ENCODE measurements at places on chromosomes 4 and X. TPM values are rescaled to one million over a fixed set of nuclear protein-coding genes. Genes with fewer than 3 reads are reported as not detected.

DNA sequence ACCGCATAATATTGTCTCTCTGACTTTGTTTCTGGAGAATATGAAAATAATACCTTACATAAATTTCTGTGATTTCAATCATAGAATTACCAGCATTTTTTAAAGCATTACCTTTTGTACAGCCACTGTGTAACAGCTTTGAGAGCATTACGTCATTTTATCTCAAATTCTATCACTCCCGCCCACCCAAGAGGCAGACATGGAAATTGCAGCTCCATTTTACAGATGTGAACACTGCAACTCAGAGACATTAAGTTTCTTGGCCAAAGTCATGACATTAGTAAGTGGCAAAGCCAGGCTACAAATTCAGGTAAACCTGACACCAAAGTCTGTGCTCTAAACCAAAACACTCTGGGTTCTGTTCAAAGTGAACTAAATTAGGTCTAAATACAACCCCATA lies 33.6 kb upstream of the KDR start:
- no peak for DNase-seq

DNA sequence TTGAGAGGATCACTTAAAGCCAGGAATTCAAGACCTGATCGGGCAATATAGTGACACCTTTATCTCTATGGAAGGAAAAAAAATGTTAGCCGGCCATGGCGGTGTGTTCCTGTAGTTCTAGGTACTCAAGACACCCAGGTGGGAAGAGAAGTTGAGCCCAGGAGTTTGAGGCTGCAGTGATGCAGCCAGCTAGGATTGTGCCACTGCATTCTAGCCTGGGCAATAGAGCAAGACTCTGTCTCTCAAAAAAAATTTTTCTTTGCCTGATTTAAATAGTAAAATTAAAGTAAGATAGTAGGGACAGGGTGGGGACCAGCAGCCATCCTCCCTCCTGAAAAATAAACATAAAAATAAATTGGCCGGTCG lies 16.9 kb upstream of the FAM47E start:
- no peak for DNase-seq

DNA sequence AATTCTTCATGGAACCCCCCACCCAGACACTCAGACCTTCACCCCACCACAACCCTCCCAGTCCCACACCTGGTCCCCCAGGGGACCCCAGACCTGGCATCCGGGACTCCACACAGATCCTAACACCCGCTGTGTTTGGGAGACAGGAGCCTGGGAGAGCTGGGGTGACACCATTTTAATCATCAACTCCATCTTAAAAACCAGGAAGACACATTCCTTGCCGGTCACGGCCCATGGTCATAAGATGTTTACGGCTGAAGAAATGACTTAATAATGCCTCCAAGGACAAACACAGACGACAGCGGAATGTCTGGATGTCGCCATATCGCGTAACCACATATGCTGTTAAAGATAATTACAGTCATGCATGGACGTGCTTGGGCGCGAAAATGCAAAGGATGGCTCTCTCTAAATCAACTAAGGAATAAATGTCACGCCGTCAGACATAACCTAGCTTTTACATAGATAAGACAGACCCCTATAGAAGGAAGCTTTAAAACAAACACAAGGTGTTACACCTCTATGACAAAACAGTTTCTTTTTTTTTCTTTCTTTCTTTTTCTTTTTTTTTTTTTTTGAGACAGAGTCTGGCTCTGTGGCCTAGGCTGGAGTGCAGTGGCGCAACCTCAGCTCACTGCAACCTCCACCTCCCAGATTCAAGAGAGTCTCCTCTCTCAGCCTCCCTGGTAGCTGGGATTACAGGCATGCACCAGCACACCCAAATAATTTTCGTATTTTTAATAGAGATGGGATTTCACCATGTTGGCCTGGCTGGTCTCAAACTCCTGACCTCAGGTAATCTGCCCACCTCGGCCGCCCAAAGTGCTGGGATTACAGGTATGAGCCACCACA lies 2.1 kb upstream of the DHRSX start:
- no peak for DNase-seq

SULT1B1 gene
- 8.3 TPM for total RNA-seq

- DNase-seq, result no peak
Observed at GRCh38 chrX:135632353-135632752, 81.1 kb upstream of the CT45A1 start.

DNA sequence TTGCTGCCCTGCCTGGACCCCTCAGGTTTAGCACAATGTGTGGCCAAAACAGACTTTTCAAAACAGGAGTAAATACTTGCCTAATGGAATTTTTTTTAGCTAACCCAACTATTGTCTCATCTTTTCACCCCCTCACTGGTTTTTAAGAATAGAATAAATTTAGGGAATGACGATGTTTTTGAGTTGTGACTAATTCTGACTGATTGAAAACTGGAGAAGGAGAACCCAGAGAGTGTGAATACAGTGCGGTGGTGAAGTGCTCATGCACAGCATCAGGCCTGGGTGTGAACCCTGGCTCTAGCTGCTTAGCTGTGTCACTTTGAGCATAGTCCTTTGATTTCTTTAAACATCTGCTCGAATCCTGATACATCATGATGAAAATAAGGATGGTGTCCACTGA lies 10.5 kb downstream of the ANTXR2 start:
- DNase-seq, result no peak

GRCh38 chr4:7937006-7937405 lies 2.7 kb downstream of the AFAP1 start:
- DNase-seq, result no peak

MAGEB10 gene
- not detected for total RNA-seq

DNA sequence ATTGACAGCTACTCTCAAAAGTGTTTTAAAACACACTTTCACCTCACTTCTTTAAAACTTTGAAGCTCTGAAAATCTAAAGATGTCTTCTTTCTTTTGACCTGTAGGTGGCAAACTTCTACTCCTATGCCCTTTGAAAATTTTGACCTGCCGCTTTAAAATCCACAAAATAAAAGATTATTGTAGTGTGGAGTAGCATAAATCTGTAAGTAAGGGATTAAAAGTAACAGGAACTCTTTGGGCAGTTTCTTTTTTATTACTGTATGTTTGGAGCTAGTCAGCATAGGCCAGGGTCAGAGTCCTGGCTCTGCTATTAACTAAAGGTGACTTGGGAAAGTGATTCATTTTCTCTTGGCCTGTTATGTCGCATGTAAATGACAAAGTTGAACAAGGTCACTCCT lies 25.5 kb downstream of the BBS12 start:
- DNase-seq, result peak; percentile 43

- DNase-seq, result no peak
Observed at GRCh38 chr4:25171201-25171865, 11.1 kb upstream of the SEPSECS start.

DNA sequence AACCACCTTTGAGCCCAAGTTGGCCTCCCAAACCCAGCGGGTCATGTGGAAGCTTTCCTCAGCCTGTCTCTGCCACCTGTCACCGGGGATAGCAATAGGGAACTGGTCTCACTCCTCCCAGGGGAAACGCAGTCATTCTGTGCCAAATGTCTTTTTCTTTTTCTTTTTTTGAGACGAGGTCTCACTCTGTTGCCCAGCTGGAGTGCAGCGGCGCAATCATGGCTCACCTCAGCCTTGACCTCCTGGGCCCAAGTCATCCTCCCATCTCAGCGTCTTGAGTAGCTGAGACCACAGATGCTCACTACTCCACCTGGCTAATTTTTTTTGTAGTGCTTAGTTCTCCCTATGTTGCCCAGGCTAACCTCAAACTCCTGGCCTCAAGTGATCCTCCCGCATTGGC lies 40.3 kb downstream of the MED28 start:
- no peak for DNase-seq

GRCh38 chr4:174281182-174281737 lies 2.2 kb downstream of the FBXO8 start:
- no peak for DNase-seq

SRPK3 gene
- 0.40 TPM for total RNA-seq

NAT8L gene
- total RNA-seq, result under 0.01 TPM

DNA sequence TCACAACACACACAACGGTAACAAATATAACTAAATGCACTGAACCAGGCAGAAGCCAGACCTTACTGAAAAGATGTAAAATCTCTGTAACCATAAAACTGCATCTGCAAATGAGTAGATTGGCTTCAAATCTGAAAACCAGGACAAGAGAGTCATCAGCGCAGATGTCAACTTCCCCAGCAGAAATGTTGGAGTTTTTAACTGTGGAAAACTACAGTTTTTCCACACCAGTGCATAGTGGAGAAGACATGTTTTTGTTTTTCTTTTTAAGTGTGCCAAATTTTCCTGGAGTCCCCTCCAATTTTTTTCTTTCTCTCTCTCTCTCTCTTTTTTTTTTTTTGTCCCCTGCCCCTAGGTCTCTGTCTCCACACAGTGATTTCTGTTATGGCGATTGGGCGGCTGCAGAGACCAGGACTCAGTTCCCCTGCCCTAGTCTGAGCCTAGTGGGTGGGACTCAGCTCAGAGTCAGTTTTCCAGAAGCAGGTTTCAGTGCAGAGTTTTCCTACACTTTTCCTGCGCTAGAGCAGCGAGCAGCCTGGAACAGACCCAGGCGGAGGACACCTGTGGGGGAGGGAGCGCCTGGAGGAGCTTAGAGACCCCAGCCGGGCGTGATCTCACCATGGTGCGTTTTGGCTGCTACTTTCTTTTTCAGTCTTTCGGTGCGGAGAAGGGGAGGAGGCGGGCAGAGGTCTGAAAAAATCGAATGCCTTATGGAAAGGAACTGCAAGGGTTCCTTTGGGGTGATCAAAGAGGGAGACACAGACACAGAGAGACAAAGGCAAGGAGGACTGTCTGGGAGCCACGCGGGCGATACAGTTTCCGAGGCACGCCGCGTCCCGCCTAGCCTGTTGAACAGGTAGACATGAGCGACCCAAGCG lies at the start of gene GUCY1A1:
Gene GUCY1A1, plus strand, starts transcription at position 505 of the 878 bp plus-strand sequence. CDS start 30,020 bp downstream, outside the sequence.
- no peak for DNase-seq

DNA sequence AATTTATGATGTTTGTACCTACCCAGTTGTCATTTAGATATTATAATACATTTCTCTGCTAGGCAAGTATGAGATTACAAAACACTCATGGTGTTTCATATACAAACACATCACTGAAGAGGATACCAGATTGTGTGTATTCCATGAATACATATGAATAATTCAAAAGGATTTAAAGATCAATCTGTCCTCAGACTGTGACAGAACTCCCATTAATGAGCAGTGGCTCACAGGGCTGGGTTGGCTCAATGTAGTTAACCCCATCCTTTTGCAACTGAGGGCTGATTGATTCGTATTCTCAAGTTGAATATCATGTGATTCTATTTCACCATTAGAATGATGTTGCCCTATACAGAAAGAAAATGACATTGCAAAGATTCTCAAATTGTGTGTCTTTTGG lies 79.6 kb upstream of the SPANXN2 start:
- DNase-seq, result no peak

CYBB gene
- not detected for total RNA-seq

GRCh38 chrX:71563921-71564320 lies 14.3 kb upstream of the GCNA start:
- no peak for DNase-seq

DCAF8L1 gene
- not detected for total RNA-seq

All from lung microvascular endothelial cell (primary cell).